ENCODE measurements at places on chromosomes 1 and 21.

GRCh38 chr1:232169436-232169835 lies 460.5 kb downstream of the SIPA1L2 start:
- no peak for DNase-seq

DNA sequence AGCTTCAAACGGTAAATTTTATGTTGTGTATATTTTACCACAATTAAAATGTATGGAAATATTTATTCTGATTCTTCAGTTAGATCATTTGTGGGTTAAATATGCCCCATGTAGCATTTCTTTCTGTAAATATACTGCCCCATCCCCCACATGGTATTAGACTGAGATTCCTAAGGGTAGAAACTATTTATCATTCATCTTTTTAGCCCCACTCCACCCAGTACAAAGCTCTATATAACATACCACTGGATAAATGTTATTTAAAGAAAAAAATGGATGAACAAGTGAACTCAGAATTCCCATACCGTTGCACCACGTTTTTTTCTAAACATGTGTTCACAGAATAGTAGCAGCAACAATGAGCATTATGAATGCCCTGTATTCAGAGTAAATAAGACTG lies 234.0 kb upstream of the IRF2BP2 start:
- DNase-seq: no peak

GRCh38 chr1:189438808-189439207 lies 1038.9 kb downstream of the BRINP3 start:
- no peak for DNase-seq

DNA sequence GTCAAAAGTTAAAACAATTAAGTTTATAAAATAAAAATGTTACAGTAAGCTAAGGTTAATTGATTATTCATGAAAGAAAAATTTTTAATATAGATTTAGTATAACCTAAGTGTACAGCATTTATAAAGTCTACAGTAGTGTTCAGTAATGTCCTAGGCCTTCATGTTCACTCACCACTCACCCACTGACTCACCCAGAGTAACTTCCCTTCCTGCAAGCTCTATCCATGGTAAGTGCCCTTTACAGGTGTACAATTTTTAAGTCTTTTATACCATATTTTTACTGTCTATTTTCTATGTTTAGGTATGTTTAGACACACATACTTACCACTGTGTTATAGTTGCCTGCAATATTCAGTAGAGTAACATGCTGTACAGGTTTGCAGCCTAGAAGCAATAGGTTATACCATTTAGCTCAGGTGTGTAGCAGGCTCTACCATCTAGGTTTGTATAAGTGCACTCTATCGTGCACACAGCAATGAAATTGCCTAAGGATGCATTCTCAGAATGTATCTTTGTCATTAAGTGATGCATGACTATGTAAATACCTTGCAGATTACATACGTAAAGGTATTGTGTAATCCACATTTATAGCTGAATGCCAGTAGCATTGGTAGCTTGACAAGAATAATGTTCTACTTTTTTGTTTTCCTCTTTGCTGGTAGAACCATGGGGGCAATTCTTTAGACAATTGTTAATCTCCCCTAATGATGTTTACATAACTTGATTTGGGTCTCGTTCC lies 35.7 kb upstream of the GPR88 start:
- DNase-seq: peak; percentile 20

DNA sequence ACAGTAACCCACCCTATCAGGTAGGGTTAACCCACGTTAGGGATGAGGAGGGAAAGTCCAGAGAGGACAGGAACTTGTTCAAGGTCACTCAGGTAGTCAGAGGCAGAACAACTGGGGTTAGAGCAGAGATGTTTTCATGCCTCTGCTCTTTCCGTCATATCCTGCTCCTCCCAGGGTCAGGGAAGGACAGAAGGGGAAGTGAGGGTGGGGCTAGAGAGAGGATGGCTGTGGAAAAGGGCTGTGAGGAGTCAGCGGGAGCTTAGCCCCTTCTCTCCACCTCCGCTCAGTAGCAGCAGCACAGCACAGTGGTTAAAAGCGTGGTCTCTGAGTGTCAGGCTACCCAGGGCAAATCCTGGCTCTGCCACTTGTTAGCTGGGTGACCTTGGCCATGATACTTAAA lies 36.5 kb downstream of the DDX20 start:
- no peak for DNase-seq

GRCh38 chr1:231187571-231187970 lies 25.7 kb downstream of the TRIM67 start:
- DNase-seq: no peak

DNA sequence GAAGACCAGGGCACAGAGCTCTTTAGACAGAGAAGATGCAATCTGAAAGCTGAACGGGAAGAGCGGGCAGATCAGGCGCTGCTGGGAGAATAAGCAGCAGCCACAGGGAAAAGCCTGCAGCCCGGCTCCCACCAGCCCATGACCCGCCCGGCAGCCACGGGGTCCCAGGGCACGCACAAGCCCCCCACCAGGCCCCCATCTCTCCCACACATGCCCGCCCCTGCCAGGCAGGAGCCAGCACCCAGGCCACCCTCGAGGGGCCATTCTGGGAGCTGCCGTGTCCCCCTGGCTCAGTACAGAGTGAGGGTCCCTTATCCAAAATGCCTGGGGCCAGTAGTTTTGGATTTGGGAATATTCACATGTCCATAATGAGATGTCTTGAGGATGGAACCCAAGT lies 16.3 kb downstream of the SLC19A1 start:
- DNase-seq: no peak

- DNase-seq: no peak
These were observed 240.9 kb downstream of the CAMTA1 start for GRCh38 chr1:7026169-7026568.

DNA sequence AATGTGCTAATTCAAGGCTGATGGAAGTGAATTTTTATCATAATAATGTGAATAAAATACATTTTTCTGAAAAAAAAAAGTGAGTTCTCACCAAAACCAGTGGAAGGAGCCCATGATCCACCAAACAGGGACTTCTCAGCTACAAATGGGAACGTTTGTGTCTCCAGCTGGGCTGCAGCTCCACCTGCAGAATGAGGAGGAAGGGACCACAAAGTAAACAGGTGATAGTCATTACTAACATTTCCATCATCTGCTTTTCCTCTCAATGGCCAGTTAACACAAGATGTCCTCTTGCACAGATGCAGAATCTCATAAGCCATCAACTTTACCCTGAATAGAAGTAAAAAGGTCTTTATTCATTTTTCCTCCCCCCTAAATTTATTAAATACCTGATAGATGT lies 246.2 kb downstream of the MRPL39 start:
- no peak for DNase-seq

DNA sequence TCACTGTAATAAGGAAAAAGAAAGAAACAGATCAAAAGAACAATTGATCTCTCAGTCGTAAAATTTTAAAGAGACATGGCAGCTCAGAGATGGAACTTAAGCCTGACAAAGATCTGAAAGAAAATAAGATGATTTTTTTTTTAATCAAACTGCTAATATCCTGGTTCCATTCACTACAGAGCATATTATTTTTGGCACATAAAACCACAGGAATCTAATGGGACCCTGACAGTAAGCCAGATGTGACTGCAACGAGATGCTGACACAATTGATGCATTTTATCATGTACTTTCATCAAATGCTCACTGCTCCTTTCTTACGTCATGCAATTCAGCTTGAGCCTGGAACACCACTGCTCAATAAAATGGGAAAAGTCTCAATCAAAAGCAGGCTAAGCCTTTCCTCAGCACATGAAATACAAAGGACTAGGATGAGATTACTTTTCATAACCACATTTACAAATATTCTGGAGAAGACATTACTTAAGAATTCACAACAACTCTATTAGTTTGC lies 16.6 kb downstream of the GPATCH2 start:
- peak; percentile 23 for DNase-seq

- no peak for DNase-seq
These were observed 7.6 kb upstream of the FLG2 start for GRCh38 chr1:152367436-152367835.

Measured in fibroblast of mammary gland (primary cell).